RWPE1 (cell line): ENCODE measurements at places on chromosomes 11 and 22.

- no peak for DNase-seq
Observed at GRCh38 chr11:133810766-133811165, 34.5 kb downstream of the SPATA19 start.

DNA sequence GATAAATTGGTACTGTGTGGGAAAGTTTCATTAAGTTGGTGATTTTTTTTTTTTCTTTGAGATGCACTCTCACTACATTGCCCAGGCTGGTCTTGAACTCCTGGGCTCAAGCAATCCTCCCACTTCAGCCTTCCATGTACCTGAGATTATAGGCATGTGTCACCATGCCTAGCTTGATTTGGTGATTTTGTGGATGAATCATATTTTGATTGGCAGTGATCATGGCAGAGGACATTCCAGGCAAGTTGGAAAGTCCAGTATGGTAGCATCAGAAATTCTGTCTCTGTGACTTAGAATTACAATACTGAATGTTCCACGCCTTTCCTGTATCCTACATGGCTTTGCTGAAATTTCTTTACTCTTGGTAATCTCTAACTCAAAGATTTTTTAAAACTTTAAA lies 49.4 kb downstream of the HORMAD2 start:
- DNase-seq = peak; percentile 2

GRCh38 chr22:43465291-43466015 lies 53.6 kb downstream of the MPPED1 start:
- DNase-seq = no peak

GRCh38 chr22:42228483-42228882 lies 42.0 kb downstream of the TCF20 start:
- DNase-seq = no peak

DNA sequence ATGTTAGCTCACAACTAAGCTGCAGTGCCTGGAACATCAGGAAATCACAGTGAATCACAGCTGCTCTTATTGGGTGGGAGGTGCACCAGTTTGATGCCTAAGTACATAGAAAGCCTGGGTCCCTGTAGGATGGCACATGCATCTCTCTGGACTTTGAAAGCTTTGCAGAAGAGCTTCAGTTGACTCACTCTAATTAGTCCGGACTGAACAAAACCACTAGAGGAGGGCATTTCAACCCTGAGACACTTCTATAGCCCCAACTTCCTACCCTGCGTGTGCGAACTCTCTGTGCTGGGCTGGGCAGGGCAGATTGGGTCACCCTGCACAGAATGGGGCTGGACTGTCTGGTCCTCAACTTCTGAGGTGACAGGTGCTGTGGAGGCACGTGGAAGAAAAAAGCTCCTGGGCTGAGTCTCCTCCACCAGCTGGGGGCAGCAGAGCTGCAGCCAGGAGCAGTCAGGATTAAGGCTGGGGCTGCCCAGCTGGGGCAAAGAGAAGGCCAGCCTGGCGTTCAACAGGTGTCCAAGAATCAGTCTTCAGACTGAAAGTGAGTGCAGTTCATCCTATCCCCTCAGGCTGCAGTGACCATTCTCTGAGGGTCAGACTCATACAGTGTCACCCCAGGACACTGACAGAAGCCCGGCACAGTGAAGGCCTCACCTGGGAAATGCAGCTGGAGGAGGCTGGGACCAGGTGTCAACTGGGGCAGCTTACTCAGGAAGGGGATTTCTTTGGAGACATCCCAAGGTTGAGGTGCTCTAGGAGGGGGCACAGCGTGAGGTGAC lies 22.1 kb downstream of the GGTLC2 start:
- no peak for DNase-seq

GRCh38 chr11:131217313-131218310 lies 152.8 kb upstream of the NTM start:
- no peak for DNase-seq

GRCh38 chr11:78110830-78111229 lies 28.6 kb downstream of the ALG8 start:
- DNase-seq = no peak

DNA sequence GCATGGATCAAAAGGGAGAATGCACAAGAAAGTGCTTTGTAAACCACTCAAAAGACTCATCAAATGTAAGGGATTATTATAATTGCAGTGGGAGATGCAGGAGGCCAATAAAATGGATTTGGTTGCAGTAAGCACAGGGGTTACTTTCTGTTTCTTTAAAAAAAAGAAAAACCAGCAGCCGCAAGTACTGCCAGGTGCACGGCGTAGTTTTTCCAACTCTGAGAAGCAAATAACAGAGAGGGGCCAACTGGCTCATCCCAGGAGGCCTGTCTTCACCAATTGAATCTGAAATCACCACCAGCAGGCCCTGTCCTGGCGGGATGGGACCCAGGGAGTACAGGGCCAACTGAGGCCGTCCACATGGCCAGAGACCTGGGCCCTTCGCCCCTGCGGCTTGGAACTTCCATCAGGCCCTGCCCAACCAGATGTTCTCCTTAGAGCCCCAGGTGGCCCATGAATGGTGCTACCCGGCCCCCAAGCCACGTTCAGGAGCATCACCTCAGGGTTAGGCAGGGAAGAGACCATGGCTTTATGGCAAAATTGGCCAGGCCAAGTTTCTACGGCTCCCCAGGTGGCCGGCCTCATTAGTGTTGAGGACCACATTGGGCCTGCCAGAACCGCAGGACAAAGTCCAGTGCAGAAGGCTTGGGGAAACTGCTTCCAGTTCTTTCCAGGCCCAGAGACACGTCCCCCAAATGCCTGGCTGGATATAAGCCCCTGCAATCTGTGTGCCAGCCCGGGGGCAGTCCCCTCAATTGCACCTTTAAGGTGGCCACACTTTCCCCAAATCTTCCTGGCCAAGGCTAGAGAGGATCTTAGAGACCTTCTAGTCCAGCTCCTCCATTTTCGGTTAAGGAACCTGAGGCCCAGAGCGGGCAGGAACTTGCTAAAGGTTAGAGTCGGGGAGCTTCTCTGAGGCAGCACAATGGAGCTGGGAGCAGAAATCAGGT lies 61.7 kb downstream of the CHRDL2 start:
- no peak for DNase-seq

GRCh38 chr11:131428853-131429252 lies 58.4 kb downstream of the NTM start:
- DNase-seq = no peak

- DNase-seq = no peak
Observed at GRCh38 chr22:46289244-46289891, 7.3 kb upstream of the GTSE1 start.

- no peak for DNase-seq
Observed at GRCh38 chr11:71404209-71404608, 44.0 kb downstream of the DHCR7 start.

DNA sequence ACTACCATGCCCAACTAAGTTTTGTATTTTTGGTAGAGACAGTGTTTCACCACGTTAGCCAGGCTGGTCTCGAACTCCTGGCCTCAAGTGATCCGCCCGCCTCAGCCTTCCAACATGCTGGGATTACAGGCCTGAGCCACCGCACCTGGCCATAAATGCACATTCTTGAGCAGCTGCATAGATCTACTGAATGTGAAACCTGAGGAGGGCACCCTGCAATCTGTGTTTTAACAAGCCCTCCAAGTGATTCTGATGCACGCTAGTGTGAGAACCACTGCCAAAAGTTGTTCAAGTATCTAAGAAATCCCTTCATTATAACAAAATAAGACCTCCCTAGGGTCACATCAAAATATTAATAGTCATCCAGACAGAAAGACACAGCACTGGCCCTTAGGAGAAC lies 89.3 kb downstream of the RDX start:
- DNase-seq = no peak

- DNase-seq = peak; percentile 46
Observed at GRCh38 chr22:36470162-36470993, 11.1 kb downstream of the TXN2 start.

DNA sequence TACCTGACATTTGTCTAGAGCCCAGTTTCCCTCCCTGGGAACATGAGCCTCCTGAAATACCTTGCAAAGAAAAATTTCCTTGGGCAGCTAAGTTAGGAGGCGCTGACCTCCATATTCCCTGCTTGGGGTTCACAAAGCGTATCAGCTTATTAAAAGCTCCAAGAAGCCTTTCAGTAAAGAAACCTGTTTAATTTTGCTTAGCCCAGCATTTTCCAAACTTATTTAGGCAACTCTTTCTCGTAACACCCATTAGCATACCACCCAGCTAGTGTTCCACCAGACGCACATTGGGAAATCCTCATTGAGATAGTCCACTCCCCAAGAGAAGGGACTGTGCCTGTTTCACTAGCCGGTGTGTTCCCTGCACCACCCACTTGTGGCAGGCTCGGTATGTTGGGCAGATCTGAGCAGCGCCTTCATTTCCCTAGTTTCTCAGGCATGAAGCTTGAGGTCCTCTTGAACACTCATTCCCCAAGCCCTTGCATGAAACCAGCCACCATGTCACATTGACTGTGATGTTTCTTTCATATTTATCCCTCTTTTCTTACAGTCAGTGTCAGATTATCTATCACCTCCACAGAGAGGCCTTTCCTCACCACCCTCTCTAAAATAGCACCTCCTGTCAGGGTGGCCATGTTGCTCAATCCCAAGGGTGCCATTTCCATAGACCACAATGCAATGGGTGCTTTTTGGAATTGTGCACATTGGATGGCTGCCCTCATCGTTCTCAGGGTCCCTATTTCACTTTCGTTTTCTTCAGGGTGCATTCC lies 12.5 kb upstream of the ELF5 start:
- DNase-seq = no peak

DNA sequence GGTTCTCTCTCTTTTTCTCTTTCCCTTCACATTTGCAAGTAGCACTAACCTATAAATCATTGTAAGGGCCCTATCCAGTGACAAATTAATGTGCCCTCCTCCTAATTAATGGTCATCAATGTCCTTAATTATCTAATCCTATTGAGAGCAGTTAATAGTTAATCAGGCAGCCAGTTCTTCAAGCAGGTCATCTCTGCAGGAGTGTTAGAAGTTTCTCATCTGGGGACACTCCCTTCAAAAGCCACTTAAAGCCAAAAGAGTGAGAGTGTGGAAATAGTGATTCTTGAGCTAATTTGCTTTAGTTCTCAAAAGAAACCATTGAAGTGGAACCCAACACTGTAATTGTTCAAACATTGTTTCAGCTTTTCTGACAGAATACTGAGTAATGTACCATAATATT lies 141.6 kb downstream of the ELP4 start:
- no peak for DNase-seq

GRCh38 chr22:19852177-19852781 lies 2.4 kb downstream of the GNB1L start:
- DNase-seq = no peak

GRCh38 chr22:24086310-24086709 lies 75.2 kb downstream of the CABIN1 start:
- no peak for DNase-seq

DNA sequence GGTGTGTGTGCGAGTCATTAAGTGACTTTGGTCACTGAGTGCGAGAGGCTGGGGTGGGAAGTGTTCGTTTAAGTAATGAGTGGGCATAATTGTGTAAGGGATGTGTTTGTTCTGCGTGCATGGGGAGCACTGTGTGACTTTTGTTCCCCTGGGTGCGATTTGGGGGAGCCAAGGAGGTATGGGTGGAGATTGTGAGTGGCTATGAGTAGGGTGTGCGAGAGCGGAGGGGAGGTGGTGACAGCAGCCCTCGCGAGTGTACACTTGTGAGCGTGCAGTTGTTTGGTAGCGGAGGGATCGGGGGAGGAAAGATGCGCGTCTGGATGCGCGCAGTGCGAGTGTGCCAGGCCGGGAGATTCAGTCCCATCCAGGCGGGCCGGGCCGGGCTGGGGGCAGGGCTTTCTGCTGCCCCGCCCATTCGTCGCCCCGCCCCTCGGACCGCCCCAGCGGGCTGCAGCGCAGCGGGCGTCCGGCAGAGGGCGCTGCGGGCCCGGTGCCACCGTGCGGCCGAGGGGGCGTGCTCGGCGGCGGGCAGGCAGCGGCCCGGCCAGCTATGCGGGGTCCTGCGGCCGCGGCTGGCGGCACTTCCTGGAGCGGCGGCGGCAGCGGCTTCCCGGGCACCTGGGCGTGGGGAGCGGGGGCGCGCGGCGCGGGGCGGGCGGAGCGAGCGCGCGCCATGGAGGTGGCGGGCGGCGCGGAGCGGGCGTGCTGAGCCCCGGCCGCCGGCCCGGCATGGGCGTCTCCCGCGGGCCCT lies at the start of gene DGKZ:
TSS of gene DGKZ (plus strand) at position 578 of the 751 bp plus-strand sequence. CDS start 197 bp downstream, outside the sequence.
- DNase-seq = peak; percentile 94

DNA sequence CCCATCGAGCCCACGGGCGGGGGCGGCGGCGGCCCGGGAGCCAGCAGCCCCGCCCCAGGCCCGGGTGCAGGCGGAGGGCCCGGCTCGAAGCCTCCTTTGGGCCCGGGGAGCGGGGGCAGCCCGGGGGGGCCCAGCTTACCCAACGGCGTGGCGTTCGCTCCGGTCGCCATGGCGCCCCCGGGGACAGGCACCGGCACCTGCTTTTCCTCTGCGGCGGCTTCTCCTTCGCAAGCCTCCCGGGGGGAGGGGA lies 194 bp downstream of the SF1 start:
- DNase-seq = no peak

GRCh38 chr11:116596346-116597260 lies 176.2 kb downstream of the BUD13 start:
- DNase-seq = no peak

DNA sequence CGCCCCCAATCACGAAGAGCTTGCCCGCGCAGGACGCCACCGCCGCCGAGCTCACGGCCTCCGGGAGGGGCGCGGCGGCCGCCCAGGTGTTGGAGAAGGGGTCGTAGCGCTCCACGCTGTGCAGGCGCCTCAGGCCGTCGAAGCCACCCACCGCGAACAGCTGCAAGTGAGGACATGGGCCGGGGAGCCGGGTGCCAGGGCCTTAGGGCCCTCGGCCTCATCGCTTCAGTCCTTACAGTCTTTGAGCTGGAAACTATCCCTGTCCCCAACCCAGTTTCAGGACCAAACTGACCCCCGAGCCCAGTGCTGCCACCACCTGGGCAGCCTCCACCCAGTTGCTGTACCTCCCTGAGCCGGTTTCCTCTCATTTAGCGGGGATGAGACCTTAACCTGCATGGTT lies 7.6 kb downstream of the KLHL35 start:
- no peak for DNase-seq

GRCh38 chr11:130211781-130212401 lies 52.3 kb downstream of the ST14 start:
- no peak for DNase-seq

DNA sequence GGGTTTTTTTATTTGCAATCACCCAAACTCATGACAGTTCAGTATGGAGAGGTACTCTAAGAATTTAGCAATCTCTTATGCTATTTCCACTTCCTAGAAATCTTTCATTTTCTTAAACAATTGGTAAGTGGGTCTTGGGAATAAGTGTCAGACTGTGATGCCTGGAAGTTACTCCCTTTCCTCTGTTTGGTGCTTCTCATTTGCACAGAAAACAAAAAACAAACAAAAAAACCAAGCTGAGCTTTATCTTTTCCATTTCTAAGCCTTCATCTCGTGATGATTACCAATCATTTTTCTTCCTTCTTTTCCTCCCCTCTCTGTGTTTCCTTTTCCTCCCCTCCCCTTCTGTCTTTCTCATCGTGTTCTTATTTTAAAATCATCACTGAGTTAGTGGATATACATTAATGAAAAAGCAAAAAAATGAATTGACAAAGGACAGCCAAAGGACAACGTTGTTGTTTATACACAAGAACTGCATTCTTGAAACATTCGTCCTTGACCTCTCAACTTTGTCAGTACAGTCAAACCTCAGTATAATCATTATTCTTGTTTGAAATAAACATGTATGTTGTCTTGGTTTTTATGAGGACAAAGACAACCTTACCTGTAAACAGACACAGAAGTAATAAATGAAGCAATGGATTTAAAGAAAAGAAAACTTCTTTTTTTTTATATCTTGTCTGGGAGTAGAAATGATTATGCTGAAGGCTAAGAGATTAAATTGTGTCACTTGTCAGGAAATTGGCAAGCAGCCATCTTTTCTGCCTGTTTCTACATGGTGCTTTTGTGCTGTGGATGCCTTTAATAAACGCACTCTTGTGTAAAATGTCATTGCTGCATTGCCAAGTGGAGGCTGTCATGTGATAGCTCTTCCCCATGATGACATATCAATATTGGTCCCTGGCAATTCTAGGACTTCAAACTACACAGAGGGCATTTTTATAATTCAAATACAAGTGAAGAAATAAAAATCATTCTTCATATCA lies 803.2 kb upstream of the CCDC90B start:
- DNase-seq = no peak
